ENCODE measurements at places on chromosomes 11 and 22.

DNA sequence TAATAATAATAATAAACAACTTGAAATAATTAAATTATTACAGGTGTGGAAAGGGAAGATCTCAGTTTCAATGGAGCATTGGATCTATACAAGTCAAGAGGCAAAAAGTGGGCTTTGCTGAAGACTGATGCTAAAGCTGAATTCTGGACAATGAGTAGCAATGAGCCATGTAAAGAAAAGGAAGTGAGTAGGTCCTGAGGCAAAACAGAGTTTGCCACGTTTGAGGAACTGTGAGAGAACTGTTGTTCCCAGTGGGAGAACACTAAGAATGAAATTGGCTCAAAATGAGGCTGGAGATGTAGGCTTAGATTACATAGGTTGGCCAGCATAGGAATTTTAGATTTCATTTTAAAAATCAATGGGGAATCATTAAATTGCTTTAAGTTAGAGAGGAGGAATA, 33.9 kb upstream of the TEAD1 start:
- DNase-seq = no peak

- DNase-seq = no peak
Observed at GRCh38 chr11:45105984-45106375, 40.5 kb upstream of the PRDM11 start.

GRCh38 chr11:127574478-127574877, 573.9 kb upstream of the KIRREL3 start:
- DNase-seq = no peak

- DNase-seq = no peak
Observed at GRCh38 chr11:2128130-2128510, 11.1 kb downstream of the IGF2 start.

DNA sequence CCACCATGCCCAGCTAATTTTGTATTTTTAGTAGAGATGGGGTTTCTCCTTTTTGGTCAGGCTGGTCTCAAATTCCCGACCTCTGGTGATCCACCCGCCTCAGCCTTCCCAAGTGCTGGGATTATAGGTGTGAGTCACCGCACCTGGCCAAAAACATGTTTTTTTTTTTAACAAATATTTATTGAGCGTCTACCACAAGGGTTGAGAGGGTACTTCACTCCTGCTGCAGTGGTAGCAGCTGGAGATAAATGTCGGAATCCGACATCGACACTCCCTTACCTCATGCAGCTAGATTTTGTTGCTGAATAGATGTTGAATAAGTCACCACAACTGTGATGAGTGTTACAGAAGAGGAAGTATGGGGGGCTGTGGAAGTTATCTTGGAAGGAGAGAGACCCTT, 971 bp downstream of the DNAJB13 start:
- DNase-seq = no peak

- DNase-seq = no peak
Observed at GRCh38 chr11:100863080-100863581, 176.0 kb downstream of the ARHGAP42 start.

GRCh38 chr11:108926841-108927577, 262.1 kb downstream of the DDX10 start:
- no peak for DNase-seq

DNA sequence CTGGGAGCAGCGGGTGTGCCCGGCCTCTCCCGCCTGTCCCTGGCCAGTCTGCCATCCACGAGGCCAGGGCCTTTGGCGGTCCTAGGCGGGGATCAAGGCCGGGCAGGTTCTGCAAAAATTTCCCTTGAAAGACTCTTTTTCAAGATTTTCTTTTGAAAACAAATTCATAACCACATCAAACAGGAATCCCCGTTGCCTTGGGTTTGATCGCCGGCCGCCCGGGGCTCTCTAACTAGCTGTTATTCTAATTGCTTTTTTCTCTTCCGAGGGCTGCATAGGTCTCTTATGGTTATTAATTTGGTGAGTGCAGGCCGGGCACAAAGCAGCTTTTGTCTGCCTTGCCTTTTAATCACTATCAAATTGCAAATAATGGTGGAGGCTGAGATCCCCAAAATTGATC, 42.0 kb downstream of the CDKN1C start:
- DNase-seq = no peak

DNA sequence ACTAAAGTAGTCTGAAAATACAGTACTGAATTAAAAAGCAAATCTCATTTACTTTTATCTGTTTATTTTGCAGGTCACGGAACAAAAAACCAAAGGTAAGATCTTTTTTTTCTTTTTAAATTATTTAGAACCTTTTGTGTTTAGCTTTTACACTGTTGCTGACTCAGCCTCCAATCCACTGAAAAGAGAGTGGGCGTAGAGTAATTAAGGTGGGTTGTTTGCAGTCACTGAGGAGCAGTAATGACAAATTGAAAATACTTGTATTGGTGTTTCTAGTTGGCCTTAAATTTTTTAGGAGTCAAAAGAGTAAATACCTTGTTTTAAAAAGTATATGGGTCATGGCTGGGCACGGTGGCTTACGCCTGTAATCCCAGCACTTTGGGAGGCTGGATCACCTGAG, 73.4 kb downstream of the TNRC6B start:
- DNase-seq = no peak

- DNase-seq = peak; percentile 17
Observed at GRCh38 chr11:20584093-20584774, 15.2 kb upstream of the SLC6A5 start.

DNA sequence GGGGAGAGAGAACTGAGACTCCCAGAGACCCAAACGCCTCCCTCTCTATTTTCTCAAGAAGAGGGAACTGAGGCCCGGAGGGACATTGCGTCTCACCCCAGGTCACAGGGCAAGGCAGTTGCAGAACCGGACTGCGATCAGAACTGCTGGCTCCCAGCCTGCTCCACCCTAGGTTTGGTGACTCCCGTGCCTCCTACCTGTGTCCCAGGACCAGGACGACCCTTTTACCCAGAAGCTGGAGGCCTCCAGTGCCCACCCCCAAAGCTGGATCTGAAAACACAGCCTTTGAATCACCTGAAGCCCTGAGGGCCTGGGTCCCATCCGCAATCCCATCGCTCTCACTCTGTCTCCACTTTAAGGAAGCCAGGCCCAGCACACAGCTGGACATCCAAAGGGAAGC, 1.4 kb downstream of the GSTT4 start:
- no peak for DNase-seq

DNA sequence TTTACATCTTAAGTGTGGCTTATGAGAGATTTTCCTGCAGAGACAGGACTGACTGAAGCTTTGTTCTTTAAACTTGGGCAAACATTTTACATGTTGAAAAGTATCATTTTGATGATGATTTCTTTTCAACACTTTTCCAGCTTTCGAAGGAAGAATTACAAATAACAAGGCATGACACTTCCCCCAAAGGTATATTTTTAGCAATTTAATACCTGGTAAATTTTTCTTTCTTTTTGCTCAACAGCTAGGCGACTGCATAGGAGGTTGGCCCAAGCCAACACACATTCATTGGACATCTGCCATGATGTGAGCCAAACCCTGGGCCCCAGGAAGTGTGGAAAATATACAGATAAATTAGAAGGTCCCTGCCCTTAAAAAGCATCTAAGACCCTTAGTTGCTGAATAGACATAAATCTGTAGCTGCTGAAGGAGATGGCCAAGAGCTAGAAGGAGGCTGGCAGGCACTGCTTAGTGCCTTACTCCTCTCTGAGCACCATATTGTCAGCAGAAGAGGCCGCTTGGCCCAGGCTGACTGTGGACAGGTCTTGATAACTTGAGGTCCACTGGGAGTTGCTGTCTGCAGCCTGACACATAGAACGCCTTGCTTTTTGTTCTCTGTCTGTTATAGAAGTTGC, 53.3 kb upstream of the CD44 start:
- DNase-seq = no peak

- no peak for DNase-seq
Observed at GRCh38 chr22:50269970-50270665, at the start of gene MAPK11. TSS of gene MAPK11 (minus strand) at chr22:50270380. CDS start at chr22:50270292, 88 bp downstream.

GRCh38 chr22:39215426-39216142, 29.2 kb downstream of the PDGFB start:
- no peak for DNase-seq

DNA sequence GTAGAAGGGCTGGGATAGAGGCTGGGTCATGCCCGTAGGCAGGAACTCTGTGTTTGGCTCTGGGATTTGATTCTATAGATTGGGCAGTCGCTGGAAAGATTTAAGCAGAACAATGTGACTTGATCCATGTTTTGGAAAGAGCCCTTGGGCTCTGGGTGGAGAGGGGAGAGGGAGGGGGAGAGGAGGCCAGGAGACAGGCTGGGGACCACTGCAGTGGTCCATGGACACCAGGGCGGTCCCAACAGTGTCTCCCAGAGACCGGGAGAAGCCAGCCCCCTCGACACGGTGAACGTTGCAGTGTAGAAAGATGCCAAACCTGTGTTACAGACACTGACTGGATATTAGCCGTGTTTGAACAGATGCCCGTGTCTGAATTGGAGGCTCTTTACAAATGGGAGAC, 19.5 kb downstream of the PVALB start:
- DNase-seq = no peak

GRCh38 chr22:28183078-28183860, 264.2 kb upstream of the PITPNB start:
- peak; percentile 14 for DNase-seq

DNA sequence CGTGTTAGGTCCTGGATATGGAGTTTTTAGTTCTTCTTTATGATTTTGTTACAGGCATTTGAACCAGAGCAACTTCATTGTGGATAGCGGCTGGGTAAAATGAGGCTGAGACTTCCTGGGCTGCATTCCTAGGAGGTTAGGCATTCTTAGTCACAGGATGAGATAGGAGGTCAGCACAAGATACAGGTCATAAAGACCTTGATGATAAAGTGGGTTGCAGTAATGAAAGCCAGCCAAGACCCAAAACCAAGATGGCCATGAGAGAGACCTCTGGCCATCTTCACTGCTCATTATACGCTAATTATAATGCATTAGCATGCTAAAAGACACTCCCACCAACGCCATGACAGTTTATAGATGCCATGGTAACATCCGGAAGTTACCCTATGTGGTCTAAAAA, 23.4 kb upstream of the CLMP start:
- DNase-seq = no peak

GRCh38 chr11:2864901-2865300, 20.7 kb downstream of the CDKN1C start:
- no peak for DNase-seq

GRCh38 chr22:35317680-35318290, 18.1 kb downstream of the TOM1 start:
- DNase-seq = no peak

GRCh38 chr11:17475666-17476316, 854 bp downstream of the ABCC8 start:
- DNase-seq = no peak

- no peak for DNase-seq
Observed at GRCh38 chr11:43515090-43515489, 156.4 kb downstream of the TTC17 start.

DNA sequence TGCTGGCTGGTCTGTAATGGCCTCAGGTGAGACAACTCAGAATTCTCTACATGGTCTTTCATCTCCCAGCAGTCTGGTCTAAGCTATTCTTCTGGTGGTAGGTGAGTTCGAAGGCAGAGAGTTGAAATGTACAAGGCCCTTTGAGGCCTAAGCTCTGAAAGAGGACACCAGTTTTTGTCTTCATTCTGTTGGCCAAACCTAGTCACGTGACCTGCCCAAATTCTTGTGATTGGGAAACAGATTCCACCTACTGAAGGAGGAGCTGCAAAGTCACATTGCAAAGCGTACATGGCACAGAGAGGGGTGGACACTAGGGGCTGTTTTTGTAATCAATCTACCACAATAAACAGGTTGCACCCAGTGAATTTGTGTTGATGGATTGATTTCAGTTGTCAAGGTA, 193.5 kb downstream of the NAV2 start:
- DNase-seq = no peak

DNA sequence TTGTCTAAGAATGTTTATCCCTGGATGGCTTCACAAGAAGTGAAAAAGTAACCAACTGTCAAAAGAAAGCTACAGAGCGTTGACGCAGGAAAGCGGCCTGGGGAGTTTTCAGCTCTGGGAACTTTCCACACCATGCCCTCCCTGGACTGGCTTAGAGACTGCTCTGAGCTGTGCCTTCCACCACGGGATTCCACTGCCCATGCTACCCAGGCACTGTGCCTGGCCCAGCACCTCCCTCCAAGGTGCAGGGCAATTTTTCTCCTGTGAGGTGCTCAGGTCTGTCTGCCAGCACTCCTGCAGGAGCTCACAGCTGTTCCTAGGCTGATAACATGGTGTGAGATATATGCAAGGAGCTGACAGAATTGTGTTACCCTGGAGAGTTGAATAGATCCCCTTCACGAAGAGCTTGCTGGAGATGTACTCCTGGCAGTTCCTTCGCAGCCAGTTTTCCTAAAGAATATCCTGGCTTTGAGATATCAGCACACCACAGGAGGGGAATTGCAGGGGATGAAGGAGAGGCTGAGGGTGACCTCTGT, 258.3 kb upstream of the B3GAT1 start:
- DNase-seq = no peak

DNA sequence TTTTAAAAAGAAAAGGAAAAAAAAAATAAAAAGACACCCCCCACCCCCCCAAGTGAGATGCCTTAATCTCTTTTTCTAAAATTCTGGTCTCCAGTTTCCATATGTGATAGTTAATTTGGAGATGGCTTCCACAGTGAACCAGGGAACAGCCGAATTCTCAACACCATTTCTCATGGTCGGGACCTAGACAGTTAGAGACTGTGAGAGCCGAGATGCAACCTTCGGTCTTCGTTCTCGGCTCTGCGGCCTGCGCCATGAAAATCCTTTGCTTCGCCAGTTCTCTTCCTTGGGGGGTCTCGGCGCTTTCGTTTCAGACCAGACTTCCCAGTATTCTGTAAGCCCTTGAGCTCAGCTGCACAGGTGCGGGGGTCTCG, 723 bp downstream of the CACNG2 start:
- DNase-seq = no peak

DNA sequence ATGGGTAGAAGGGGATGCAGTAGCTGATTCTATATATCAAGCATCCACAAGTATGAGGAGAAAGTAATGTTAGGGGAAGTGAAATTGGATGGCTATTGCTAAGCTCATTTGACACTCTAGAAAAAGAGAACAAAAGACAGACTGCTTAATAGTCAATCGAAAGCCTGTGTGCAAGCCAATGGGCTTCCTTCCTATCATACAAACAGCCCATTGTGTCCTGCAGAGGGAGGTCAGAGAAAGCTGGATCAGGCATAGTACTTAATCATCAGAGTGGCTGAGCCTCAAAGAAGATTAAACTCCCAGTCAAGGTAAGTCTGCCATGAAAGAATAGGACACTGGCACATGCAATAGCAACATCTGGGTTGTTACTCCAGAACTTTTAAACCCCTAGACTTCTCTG, 50.9 kb upstream of the PGR start:
- no peak for DNase-seq

DNA sequence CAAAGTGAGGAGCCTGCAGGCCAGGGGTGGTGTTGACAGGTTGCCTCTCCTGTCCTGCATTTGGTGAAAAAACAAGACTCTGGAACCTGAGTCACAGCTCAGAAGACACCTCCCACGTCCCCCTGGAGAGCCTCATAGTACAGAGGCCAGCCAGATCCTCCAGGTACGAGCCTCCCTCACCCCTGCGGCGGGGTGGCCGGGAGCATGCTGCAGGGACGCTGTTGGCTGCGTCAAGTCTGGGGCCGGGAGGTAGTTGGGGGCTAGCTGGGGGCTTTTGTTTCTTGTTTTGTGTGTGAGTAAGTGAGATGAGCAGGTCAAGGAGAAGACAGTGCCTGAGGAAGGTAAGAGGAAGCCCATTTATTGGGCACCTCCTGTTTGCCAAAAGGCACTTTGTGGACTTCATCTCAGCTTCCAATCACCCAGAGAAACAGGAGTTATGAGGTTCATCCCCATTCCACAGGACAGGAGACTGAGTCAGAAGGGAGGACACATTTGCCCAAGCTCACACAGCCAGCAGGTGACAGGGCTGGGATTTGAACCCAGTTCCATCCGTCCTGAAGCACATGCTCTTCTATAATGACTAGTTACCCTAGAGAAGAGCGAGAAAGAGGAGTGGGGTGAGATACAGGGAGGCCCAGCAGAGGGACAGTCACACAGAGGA, 18.3 kb upstream of the WNT11 start:
- DNase-seq = no peak

Measured in MCF 10A (cell line).